ENCODE measurements at places on chromosomes 3 and 15.
A peak's percentile ranks its signal among the peaks of the same experiment; 100 is the strongest.

- DNase-seq: no peak
Observed at GRCh38 chr3:159953325-159954085, 35.1 kb upstream of the IL12A start.

DNA sequence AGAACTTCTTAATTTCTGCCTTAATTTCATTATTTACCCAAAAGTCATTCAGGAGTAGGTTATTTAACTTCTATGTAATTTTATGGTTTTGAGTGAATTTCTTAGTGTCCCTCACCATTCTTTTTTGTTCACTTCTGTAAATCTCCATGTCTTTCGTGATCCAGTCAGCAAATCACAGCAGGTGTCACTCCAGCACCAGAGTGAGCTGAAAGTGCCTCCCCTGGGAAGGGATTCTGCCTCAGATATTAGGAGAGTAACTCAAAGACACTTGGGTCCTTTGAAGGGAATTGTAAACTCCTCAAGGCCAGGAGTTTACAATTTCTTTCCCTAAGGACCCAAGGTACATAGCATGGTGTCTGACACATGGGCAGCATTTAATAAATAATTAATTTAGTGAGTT lies 207.6 kb upstream of the AZI2 start:
- DNase-seq: no peak

DNA sequence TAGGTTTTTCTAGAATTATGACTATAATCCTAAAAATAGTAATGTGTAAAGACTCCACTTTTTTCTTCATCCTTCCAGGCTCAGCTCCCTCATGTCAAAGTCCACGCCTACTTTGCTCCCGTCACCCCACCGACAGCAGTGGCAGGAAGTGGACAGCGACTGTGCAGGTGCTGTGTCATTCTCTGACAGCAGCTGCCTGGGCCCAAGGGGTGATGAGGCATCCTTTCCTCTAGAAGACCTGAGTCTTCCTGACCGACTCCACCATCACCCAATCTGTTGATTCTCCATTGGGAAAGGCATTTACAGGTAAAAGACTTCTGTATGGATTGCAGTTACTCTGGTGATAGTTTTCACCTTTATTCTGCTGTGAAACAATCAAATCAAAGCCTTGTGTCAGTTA lies 54.8 kb downstream of the UBP1 start:
- DNase-seq: no peak

DNA sequence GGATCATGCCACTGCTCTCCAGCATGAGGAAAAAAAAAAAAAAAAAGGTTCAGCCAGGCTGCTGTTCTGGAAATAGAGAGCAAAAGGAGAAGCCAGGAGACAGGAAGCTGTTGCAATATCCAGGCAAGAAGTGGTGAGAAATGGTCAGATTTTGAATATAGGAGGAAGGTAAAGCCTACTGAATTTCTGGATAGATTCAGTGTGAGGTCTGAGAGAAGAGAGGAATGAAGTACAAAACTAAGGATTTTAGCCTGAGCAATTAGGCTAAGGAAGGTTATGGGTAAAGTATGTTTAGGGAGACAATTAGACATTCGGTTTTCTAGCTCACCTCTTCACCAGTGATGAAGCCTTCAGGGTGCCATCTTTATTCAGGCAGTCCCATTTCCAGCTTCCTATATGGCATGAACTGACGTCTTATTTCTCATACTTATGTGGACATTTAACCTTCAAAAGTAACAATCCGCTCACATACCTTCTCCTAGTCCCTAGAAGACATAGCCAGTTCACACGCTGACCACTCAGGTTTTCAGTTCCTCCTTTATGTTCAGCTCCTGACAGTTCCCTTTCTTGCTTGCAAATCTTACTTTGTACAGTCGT lies 57.2 kb downstream of the KIF9 start:
- DNase-seq: no peak

- DNase-seq: no peak
Observed at GRCh38 chr3:160225176-160226025, at the start of gene C3orf80. Gene C3orf80 (plus strand): TSS chr3:160225422. CDS start chr3:160225636, 214 bp downstream.

DNA sequence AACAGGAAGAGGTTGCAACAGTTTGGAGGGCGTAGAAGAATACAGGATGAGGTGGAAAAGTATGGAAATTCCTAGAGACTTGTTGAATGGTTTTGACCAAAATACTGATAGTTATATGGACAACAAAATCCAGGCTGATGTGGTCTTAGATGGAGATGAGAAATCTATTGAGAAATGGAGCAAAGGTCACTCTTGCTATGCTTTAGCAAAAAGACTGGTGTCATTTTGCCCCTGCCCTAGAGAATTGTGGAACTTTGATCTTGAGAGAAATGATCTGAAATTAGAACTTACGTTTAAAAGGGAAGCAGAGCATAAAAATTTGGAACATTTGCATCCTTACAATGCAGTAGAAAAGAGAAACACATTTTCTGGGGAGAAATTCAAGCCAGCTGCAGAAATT lies 686.9 kb upstream of the GBE1 start:
- no peak for DNase-seq

DNA sequence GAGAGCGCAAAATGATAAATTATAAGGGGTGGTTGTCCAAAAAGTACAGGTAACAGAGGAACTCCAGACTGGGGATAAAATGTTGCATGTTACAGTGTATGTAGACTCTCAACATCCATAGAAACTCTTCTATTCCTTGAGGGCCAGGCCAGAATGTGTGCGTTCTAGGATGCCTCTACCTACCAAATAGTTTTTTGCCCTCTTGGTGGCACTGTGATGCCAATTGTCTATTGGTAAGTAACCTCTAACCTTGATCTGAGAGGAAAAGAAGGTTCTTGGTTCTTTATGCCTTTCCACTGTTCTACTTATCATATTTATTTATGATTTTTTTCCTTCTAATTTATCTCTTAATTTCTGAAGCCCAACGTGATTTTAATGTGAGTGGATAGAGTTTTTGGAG lies 424.6 kb downstream of the GRM7 start:
- DNase-seq: no peak

DNA sequence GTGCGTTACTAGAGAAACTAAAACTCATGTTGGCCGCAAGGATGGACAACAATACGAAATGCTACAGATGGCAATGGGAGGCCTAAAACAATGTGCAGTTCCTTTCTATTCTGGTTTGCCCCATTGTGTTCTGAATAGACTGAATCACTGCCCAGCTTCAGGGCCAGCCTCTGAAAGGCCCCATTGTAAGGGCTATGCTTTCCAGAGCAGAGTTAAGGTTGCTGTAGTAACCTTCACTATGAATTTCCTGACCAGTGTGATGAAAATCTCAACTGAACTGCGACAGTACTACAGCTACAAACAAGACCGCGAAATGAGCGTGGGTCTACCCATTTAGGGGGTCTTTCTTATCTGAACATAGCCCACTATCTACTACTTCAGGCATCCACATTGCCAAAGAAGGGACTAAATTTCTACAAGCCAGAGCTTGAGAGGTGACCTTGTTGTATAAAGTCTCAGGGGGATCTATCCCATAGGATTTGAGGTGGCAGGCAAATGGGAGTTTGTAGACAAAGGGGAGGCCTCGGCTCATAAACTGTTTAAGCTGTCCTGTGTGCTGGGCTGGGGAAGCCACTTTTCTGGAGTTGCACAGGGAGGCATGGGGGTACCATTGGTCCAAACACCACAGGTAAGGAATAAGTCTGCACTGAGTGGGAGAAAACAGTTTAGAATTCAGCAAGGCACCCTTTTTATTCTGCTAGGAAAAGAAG lies 80.1 kb downstream of the MYO1E start:
- DNase-seq: peak; percentile 30

- no peak for DNase-seq
Observed at GRCh38 chr3:44682182-44682896, 30.1 kb upstream of the ZNF502 start.

- DNase-seq: no peak
Observed at GRCh38 chr3:78913711-78914110, 854.1 kb downstream of the ROBO1 start.

GRCh38 chr3:81887448-81887847 lies 126.0 kb upstream of the GBE1 start:
- no peak for DNase-seq

DNA sequence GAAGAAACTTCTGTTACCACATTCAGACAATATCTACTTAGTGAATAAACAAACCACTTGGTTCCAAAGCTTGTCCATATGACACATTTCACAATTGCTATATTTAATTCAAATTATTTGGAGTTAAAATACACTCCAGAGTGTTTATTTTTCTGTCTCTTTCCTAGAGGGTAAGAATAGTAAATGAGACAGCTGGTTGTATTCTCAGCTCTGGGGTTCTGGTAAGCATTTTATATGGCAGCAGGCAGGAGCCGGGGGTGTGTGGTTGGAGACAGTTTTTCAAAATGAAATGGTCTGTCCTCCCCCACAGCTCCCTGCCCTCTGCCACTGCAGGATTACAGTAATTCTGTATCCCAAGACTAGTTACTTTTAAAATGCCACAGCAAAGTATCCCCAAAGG lies 10.9 kb upstream of the SEC61A1 start:
- DNase-seq: no peak

GRCh38 chr3:177322881-177323280 lies 125.6 kb upstream of the TBL1XR1 start:
- no peak for DNase-seq

GRCh38 chr3:13047296-13048165 lies 25.7 kb downstream of the IQSEC1 start:
- DNase-seq: no peak

DNA sequence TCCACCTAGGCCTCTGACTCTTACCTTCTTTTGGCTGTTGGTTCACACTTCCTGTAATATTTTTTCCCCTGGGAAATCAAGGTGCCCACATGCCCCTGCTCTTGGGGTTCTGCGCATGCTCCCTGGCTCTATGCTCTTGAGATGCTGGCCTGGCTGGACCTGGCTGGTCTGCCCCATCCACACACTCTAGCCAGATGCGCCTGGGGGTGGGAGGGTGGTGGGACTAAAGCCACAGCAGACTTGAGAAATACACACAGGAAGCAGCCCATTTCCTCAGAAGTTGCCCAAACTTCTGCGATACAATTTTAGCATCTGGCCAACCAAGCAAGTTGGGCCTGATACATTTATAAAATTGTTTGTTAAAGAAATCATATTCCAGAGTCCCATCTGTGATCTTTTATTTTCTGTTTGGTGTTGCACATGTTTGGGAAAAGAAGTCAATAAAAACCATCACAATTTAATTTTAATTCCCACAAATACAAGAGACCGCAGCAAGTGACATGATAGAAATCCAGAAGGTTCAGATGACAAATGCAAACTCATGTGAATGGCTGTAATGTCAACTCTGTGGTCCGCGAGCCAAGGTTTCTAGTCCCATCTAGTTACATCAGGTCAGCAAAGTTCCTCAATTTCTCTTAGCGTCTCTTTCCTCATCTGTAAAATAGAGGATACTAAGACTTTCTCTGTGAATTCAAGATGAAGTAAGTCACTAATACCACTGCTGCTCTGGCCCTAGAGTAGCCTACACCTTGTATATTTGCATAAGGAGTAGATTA lies 55.9 kb upstream of the MEF2A start:
- DNase-seq: no peak

DNA sequence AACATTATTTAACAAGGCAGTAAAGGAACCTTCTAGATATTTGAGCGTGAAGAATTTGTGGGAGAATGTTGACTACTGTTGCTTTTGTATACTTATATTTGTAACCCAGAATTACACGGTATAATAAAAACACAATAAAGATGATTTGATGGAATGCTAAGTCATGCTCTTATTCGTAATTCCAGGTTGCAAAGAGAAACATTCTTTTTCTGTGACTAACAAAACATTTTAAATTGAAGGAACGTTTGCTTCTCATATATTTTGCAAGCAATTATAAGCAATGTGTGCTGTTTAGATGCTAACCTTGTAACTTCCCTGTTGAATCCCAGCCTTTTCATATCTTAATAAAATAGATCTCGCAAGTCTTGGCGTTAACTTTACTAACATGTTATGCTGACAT lies 124.4 kb upstream of the CGNL1 start:
- DNase-seq: no peak

DNA sequence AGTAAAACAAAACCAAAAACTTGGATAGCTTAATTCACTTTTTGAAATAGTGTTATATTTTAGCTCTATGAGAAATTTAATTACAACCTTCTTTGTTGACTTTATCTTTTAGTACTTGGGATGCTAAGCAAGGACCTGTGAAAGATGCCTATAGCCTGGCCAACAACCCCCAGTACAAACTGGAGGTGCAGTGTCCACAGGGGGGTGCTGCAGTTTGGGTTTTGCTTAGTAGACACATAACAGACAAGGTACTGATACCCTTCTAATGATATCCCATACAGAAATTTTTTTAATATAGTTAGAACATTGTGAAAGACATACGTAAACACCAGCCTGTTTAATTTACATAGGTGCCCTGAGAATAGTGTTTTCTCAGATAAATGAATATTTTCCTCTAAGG lies 35.3 kb downstream of the CAPN7 start:
- no peak for DNase-seq

GRCh38 chr3:47314056-47314764 lies 31.5 kb downstream of the KLHL18 start:
- DNase-seq: no peak

- DNase-seq: no peak
Observed at GRCh38 chr3:74633021-74633420, 18.6 kb upstream of the CNTN3 start.

DNA sequence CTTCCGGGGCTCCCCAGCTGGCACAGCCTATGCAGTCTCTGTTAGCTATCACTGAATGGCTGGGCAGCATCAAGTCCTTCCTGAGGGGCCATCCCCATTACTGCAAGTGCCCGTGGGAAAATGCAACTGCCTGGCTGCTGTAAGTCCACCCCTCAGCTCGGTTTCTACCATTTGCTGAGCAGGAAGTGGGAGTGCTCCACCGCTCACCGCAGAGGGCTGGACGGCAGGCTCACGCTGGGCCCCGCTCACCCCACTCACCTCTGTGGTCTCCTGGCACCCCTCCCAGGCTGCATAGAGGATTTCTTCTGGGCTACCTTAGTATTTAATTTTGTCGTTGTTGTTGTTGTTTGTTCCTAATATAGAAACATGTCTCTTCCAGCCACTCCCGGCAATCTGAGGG lies 270.2 kb downstream of the PLCL2 start:
- DNase-seq: no peak

DNA sequence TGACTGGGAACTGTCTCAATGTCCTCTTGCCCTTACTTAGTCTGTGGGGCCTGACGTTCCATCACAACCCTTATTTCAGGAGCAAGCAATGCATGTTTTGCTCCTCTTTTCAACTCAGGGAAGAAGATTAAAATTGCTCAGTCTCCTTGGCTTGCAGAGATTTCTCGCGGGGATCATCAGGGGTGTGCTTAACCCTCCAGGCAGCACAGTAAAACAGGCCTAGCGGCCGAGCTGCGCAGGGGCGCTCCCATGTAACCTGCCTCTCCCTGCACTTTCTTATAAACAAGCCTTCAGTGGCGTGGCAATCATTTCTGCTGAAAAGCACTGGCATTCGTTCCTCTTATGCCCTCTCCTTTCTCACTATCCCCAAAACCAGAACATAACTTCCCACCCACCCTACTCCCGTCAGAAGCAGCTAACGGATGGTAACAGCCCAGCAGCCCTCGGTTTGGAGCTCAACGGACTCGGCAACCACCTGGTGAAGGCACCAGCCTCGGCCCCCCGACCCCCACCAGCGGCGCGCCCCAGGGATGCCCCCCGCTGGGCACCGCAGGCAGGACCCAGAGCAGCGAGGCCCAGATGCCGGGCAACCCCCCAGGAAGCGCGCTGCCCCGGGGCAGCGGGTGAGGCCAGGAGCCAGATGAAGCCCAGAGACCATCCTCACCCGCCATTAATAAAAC lies 1.1 kb downstream of the MCF2L2 start:
- DNase-seq: no peak
